ENCODE measurements at places on chromosomes 7 and 10. TPM values are rescaled to one million over a fixed set of nuclear protein-coding genes. Genes with fewer than 3 reads are reported as not detected.

The TEX36 gene
- polyA plus RNA-seq, result not detected

The PPP1R17 gene
- polyA plus RNA-seq, result not detected

The PCGF5 gene
- 25.3 TPM for polyA plus RNA-seq

The SAP25 gene
- 9.4 TPM for polyA plus RNA-seq

The PIP4K2A gene
- 30.0 TPM for polyA plus RNA-seq

The EPHA1 gene
- 17.2 TPM for polyA plus RNA-seq

The KMT2E gene
- polyA plus RNA-seq, result 65.9 TPM

The PVRIG gene
- 4.2 TPM for polyA plus RNA-seq

The AZGP1 gene
- polyA plus RNA-seq, result 64.0 TPM

The TMEM140 gene
- 28.2 TPM for polyA plus RNA-seq

The ASIC3 gene
- polyA plus RNA-seq, result 2.0 TPM

The ZCCHC24 gene
- polyA plus RNA-seq, result 25.4 TPM

The MSMB gene
- polyA plus RNA-seq, result not detected

The SERPINE1 gene
- 0.83 TPM for polyA plus RNA-seq

The LHFPL3 gene
- polyA plus RNA-seq, result 7.1 TPM

The HOXA11 gene
- polyA plus RNA-seq, result 38.7 TPM

The FAS gene
- polyA plus RNA-seq, result 12.6 TPM

The SFMBT2 gene
- polyA plus RNA-seq, result 6.9 TPM

The NPC1L1 gene
- 3.9 TPM for polyA plus RNA-seq

The MIOS gene
- polyA plus RNA-seq, result 48.4 TPM

The UPK3B gene
- 0.38 TPM for polyA plus RNA-seq

The IDI2 gene
- not detected for polyA plus RNA-seq

The ZNF12 gene
- 44.3 TPM for polyA plus RNA-seq

The CAMK2B gene
- polyA plus RNA-seq, result 2.4 TPM

The HTR7 gene
- polyA plus RNA-seq, result 0.83 TPM

The SEMA3E gene
- polyA plus RNA-seq, result 2.1 TPM

The ZC3HAV1L gene
- 20.2 TPM for polyA plus RNA-seq

The ELFN1 gene
- polyA plus RNA-seq, result 13.4 TPM

The PURB gene
- 35.1 TPM for polyA plus RNA-seq

The NXPH1 gene
- not detected for polyA plus RNA-seq

The CUL1 gene
- 64.3 TPM for polyA plus RNA-seq

The GAD2 gene
- polyA plus RNA-seq, result 3.3 TPM

The PON1 gene
- 0.34 TPM for polyA plus RNA-seq

The BRAF gene
- polyA plus RNA-seq, result 28.6 TPM

The SLC39A12 gene
- polyA plus RNA-seq, result not detected

The ADAMTS14 gene
- 1.3 TPM for polyA plus RNA-seq

The CRYGN gene
- 3.1 TPM for polyA plus RNA-seq

The TNKS2 gene
- 67.0 TPM for polyA plus RNA-seq

The CD36 gene
- polyA plus RNA-seq, result 35.0 TPM

The MAGI2 gene
- 36.8 TPM for polyA plus RNA-seq

The SEMA3A gene
- polyA plus RNA-seq, result 16.9 TPM

The RPEL1 gene
- 0.11 TPM for polyA plus RNA-seq

The GPAM gene
- polyA plus RNA-seq, result 18.4 TPM

The NFE2L3 gene
- polyA plus RNA-seq, result 43.3 TPM

The C10orf62 gene
- polyA plus RNA-seq, result 0.27 TPM

The CNTNAP2 gene
- polyA plus RNA-seq, result 27.2 TPM

The CLCN1 gene
- polyA plus RNA-seq, result 0.21 TPM

The GARS1 gene
- 83.0 TPM for polyA plus RNA-seq

The SPDYE16 gene
- polyA plus RNA-seq, result 1.9 TPM

The CAV2 gene
- polyA plus RNA-seq, result 27.4 TPM

The TMEM72 gene
- polyA plus RNA-seq, result 74.5 TPM

The PPIF gene
- polyA plus RNA-seq, result 67.4 TPM

The SAMD8 gene
- polyA plus RNA-seq, result 12.2 TPM

The EEPD1 gene
- polyA plus RNA-seq, result 7.2 TPM

The MUC3A gene
- polyA plus RNA-seq, result 0.57 TPM

The UNC5B gene
- polyA plus RNA-seq, result 54.5 TPM

The VWA2 gene
- 1.9 TPM for polyA plus RNA-seq

Data from right renal pelvis (tissue), 4 donors.